ENCODE measurements at places on chromosomes 12 and 14.

DNA sequence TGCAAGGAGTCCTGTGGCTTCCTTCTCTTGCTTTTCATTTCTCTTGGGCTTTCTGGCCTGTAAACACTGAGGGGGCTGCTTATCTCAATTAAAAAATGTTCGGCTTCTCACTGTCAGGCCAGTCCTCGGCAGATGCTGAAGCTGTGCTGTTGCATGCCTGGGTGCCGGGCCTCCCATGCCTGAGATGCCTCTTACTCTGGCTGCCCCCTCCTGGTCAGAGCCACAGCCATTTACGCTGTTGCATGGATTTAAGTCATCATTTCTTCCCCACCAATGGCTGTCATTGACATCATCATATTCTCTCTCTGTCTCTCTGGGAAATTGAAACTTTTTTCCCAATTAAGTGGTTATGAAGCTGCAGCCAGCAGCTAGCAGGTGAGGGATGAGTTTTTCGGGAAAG lies 53.7 kb downstream of the FOXN4 start:
- DNase-seq: no peak

- no peak for DNase-seq
Observed at GRCh38 chr12:110234331-110234751, 46.7 kb upstream of the ATP2A2 start.

- DNase-seq: peak; percentile 94
Observed at GRCh38 chr12:71556875-71557274, 106.8 kb downstream of the ZFC3H1 start.

- DNase-seq: no peak
Observed at GRCh38 chr14:99321236-99321925, 49.4 kb upstream of the BCL11B start.

DNA sequence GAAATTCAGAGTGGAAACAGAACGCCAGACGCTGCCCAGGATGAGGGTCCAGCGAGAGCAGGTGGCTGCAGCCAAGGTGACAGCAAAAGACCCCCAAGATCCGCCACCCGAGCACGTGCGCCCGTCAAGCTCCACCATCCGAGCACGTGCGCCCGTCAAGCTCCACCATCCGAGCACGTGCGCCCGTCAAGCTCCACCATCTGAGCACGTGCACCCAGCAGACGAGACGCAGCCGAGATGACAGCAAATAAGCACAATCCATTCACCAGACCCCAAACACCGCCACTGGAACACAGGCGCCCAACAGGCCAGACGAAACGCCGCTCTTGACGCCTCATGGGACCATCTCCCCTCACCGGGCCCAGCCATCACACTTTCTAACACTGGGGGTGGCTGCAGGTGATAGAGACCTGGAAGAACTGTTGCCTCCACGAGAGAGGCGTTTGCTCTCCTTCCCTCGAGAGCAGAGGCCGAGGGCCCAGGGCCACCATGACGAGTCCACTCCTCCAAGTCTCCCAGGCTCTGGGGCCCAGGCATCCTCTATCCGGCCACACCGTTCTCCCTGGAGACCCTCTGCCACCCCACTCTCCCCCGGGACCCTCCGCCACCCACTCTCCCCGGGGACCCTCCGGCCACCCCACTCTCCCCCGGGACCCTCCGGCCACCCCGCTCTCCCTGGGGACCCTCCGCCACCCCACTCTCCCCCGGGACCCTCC lies 62.1 kb upstream of the GALNT9 start:
- DNase-seq: no peak

DNA sequence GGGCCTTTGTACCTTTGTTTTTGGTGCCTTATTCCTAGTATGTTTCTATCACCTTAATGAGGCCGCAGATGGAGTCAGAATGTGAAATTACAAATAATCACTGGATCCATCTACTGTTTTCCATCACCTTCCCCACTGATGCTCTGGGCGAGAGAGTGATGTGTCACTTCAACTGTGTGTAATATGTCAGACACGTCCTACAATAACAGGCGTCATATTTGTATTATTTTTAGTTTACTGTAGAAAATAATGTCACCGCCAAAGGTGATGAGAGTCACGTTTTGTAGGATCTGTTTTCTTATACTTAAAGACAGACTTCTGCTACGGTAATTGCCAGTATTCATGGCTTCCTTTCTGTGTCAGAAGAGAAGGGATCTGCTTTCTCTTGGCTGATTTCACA lies 22.4 kb upstream of the P2RX4 start:
- no peak for DNase-seq

GRCh38 chr14:67387195-67387594 lies 24.8 kb downstream of the PLEK2 start:
- peak; percentile 33 for DNase-seq

- peak; percentile 23 for DNase-seq
Observed at GRCh38 chr12:69274861-69275260, 35.5 kb downstream of the CPSF6 start.

DNA sequence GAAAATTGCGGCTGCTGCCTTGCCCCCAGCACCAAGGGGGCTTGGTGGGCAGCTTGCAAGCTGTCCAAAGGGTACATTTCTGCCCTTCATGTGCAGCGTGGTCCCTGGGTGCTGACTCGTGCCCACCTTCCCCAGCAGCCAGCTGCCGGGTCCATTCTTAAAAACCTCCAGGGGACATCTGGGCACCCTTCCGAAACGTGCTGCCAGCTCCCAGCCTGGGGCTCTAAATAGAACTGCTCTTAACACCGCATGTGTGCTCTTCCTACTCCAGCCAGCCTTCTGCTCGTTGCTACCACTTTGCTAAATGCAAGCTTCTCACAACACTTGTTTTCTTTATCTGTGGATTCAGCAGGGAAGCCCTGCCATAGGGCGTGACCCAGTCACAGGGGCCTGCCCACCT lies 66.0 kb downstream of the RIMBP2 start:
- DNase-seq: no peak

DNA sequence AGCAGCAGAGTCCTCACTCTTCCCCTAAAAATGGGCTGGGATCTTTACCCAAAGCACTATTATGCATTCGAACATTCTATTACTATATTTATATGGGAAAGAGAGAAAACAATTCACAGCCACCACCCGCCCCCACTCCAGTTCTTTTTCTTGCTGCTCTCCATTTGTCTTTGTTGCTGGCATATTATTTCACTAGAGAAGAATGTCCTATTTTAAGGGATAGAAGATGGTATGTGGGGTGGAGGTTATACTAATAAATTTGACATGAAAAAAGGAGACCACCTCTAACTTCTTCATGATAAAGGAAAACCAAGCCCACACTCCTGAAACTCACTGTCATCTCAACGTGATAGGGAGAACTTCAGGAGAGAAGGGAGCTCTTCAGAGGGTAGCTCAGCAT lies 28.5 kb upstream of the NTF3 start:
- DNase-seq: no peak

DNA sequence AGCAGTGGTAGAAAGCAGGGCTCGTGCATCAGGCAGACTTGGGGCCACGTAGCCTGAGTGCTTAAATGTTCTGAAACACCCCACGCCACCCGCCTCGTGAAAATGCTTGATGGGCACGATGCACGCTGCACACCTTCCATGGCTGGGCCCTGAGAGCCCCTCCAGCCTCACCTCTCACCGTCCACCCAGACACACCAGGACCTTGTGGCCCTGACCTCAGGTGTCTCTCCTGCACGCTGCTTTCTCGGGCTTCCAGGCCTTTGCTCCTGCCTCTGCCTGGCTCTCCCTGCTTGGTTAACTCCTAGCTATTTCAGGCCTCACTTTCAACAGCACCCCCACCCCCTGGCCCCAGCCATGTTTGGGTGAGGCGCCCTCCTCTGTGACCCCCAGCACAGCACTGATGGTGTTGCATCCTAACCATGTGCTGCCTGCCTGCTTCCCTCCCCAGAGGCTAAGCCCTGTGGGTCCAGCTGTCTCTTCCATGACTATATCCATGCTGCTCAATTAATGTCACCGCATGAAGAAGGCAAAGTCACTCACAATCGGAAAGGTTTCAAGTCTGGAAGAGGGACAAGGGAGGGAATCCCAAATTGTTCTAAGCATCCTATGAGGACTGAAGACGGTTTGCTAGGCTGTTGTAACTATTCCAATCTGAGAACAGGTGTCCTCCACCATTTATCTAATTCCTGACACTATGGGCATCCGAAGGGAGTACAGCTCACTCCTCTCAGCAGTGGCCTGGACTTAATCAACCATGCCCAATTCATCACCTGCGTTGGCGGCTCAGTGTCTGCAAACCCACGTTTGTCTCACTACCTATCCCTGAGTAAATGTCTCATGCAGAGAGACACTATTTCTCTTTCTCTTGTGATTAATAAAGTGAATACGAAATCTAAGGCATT lies 82.2 kb downstream of the CCDC88C start:
- DNase-seq: no peak

- peak; percentile 46 for DNase-seq
Observed at GRCh38 chr14:53151523-53152183, 1.5 kb downstream of the DDHD1 start.

DNA sequence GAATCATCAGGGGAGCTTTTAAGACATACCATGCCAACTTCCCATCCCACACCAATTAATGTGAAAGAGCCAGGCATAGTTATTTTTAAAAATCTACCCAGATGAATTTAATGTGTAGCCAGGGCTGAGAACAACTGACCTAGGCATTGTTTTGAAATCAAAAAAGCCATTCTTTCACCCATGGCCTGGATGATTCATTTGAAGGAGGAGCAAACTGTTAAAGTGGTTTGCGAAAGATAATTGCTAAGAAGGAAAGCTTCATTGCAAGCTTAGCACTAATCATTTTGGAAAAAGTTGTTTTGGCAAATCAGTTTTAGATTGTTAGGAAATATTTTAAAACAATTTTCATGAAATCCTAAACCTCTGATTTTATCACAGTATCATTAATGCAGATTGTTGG lies 2.1 kb upstream of the GTSF1 start:
- DNase-seq: no peak

GRCh38 chr12:52121824-52122539 lies 42.5 kb downstream of the SMIM41 start:
- peak; percentile 28 for DNase-seq

GRCh38 chr12:28457785-28458184 lies 267.5 kb downstream of the CCDC91 start:
- no peak for DNase-seq

DNA sequence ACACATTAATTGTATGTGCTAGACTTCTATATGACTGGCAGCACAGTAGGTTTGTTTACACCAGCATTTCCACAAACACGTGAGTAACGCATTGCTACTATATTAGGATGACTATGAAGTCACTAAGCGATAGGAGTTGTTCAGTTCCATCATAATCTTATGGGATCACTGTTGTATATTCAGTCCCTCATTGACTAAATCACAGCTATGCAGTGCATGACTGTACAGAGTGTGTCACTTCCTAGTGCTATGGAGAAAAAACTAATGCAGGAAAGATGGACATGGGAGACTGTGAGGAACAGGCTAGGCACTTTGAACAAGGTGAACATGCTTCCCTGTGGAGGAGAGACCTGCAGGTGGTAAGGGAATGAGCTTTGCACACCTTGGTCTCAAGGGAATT lies 259.8 kb downstream of the NUAK1 start:
- DNase-seq: peak; percentile 5

DNA sequence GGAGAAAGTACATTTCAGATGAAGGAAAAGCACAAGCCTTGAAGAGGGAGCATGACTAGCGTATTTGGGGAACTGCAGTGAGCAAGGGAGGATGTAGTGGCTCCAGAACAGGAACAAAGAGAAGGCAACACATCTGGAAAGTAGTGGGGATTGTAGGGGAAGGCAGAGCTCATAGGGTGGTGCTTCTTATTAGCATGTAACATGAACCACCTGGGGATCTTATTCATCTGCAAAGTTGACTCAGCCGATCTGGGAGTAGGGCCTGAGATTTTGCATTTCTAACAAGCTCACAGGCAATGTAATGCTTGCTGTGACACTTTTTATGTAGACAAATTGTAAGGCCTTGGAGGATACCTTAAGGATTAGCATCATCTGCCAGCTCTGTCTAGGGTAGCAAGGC lies 447.3 kb downstream of the NELL2 start:
- no peak for DNase-seq

- DNase-seq: peak; percentile 5
Observed at GRCh38 chr12:46522071-46522470, 149.5 kb upstream of the SLC38A2 start.

DNA sequence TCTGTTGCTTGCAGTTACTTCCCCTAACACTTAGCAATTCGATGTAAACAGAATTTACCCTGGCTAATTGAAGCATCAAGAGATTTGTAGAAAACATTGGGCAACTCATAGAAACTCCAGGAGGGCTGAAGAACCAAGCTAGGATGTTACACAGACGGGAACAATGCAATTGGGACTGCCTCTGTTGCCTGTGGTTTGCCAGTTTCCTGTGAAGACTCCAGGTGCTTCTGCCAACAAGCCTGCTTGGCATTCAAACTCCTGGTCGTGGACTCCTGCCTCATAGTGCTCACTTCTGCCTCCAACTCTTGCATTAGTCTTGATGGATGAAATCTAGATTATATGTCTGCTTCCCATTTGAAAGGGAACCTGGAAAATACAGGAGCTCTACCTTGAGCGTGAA lies 246.0 kb downstream of the BMP4 start:
- DNase-seq: no peak

DNA sequence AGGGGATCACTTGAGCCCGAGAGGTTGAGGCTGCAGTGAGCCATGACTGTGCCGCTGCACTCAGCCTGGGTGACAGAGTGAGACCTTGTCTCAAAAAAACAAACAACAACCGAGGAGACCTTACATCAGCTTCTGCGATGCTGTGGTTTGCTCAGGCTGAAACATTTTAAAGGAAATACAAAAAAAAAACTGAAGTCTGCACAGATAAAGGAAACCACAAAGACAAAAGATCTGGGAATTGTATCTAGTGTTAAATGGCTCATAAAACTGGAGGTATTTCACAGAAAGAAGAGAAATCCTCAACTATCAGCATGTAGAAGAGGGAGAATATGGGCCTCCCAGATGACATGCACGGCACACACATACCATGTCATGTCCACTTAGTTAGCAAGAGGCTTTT lies 60.3 kb upstream of the VPS33A start:
- DNase-seq: no peak

- no peak for DNase-seq
Observed at GRCh38 chr14:67574156-67574555, 25.9 kb downstream of the PIGH start.

DNA sequence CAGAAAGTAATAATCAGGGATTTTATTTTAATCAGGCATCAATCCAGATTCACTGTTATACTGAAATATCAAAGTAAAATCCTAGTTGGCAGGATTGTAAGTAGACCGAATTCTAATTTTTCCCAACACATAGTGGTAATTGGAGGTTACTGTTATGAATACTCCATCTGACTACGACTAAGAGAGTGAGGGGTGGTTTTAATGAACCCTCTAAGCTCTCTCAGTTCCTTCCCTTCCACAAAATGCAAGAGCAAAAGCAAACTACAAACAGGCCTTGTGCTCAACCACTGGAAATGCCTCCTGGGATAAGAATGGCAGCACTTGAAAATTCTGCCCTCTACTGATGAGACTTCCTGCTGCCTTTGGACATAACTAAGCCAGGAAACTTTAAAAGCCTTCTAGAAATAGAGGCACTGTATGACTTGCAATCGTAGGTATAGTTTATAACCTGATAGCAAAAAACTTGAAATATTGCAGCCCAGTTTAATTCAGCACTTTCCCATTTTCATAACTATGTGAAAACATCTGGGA lies 184.8 kb downstream of the SLC16A7 start:
- DNase-seq: peak; percentile 22

GRCh38 chr12:80598004-80598606 lies 109.3 kb upstream of the MYF6 start:
- DNase-seq: peak; percentile 79

- no peak for DNase-seq
Observed at GRCh38 chr12:76881142-76881541, 2.3 kb upstream of the CSRP2 start.

Measured in HFFc6 (cell line).